CD14-positive monocyte (primary cell): ENCODE measurements at places on chromosomes 5 and 9.

DNA sequence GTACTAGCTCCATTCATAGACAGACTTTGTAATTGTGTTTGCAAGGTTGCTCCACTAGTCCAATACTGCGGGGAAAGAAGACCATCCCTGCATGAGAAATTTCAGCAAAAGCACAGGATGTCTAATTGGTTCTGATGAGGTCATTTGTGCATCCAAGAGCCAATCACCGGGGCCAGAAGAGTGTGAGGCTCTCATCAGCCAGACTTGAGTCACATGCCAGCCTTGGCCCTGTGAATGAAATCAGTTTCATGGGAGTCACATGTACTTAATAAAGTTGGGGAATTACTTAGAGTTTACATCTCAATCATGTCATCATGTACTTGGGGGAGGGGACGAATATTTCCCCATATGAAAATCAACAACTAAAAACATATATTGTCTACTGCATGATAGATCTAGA, 1236.0 kb downstream of the MAT2B start:
- DNase-seq: no peak

DNA sequence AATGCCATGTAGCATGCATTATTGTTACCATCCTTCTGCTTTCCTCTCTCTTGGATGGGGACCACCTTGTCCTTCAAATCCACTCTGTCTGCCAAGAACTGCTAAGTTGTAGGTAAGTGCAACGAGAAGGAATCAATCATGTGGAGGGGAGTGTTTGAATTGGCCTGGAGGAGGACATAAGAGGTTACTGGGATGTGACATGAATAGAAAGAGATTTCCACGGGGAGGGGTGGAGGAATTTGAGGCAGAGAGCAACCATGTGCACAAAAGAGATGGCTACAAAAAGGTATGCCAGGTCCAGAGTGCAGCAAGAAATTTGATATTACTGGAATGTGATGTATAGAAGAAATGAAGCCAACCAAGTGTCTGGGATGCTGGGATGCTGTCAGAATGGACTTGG, 648.9 kb upstream of the KLF4 start:
- DNase-seq: no peak

GRCh38 chr5:109998208-109998607, 308.5 kb downstream of the MAN2A1 start:
- no peak for DNase-seq

DNA sequence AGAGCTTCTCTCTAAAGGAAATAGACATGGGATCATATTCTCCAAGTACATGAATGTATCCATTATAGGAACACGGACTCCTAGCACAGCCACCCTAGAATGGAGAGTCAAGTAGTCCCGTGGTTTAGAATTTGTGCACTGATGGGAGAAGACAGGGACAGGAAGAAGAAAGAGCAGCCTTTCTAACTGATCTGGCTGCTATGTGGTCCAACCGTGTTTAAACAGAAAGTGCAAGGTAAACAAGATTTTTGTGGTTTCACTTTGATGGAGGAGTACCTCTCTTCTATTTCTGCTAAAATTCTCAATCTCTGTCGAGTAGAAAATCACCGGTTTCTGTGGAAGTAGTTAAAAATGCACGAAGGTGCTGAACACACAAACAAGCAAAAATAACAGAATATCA, 171.3 kb downstream of the ST8SIA4 start:
- DNase-seq: no peak

DNA sequence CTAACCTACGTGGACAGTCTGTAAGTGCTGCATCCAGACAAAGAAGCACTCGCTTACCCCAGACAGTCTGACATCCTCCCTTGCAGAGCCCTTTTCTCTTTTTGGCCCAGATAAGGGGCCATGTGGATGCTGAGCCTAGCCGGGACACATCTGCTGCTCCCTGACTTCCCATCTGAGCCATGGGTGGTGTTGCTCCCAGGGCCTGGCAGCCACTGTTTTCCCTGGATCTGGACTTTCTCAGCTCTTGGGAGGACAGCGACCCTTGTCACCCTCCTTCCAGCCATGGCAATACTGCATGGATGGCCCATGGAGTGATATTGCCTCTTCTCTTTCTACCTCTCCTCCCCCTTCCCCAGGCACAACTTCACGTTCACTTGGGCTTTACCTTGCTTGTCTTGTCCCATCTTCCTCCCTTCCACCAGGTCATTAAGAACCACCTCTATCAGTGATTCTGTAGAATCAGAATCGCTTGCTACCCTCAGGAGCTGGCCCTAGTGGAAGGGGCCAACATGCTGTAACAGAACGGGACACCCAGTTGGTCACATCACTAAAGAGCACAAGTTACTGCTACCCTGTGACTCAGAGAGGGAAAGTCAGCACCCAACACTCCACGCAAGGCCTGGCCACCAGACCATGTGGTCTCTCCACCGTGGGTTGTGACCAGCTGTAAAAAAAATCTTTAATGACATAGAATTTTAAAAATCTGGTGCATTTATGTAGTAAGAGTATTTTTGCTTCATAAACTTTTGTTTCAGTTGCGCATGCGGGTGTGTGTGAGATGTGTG, 4.4 kb downstream of the NEURL1B start:
- DNase-seq: no peak

GRCh38 chr9:4812858-4813257, 20.1 kb downstream of the RCL1 start:
- DNase-seq: peak; percentile 12

DNA sequence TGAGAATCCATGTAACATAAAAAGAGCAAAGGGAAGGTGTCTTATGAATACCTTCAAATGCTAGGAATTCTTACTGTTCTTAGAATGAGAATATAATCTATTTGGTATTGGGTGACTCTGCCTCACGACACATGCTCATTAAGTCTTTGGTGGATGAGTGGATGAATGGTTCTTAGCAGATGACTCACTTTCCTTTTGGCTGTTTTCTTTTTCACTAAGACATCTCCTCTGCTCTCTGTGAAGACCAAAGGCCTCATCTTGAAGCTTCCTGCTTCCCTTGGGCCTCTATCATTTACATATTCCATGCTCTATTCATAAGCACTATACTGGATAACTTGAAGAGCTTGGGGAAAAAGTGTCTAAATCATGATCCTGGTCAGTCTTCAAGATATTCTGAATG, 468.1 kb downstream of the SPATA31D1 start:
- no peak for DNase-seq

- DNase-seq: no peak
Measured at GRCh38 chr5:141192110-141192725, at the start of gene PCDHB10. Gene PCDHB10 (plus strand): TSS chr5:141192353. CDS start chr5:141192553, 200 bp downstream.

- DNase-seq: no peak
Measured at GRCh38 chr9:33453999-33454660, 6.7 kb upstream of the AQP3 start.
